ENCODE measurements at places on chromosomes 3 and 15.

DNA sequence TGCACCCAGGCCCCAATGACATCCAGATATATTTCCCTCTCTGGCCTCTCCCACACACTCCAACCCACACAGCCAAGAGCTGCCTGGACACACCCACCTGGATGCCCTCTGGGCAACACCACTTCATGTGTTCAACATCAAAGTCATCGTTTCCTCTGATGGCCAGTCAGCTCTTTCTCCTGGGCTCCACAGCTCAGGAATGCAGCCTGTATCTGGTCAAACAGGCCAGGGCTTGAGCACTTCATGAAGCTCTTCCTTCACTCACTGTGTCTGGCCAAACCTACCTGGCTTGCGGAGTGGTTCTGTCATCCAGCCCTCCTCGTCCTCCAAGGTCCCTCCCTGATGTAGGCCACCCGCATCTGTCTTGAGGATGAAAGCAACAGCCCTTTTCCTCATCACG is 35.8 kb upstream of the SLC6A11 start:
- no peak for DNase-seq

DNA sequence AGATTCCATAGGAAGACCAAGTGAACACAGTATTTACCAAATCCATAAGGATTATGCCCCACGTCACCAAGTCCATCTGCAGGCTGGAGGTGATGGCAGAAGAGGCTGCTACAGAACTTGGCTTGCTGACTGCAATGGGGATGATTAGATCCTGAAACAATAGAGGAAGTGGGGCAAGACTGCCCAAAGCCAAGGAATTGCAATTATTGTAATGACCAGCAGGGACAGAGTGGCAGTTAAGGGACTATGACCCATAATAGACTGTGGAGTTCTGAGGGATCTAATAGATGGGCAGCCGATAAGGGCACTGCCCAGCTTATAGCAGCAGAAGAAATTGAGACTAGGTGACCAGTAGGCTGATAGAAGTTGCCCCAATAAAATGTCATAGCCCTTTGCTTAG is 108.4 kb downstream of the MINAR1 start:
- DNase-seq = no peak

DNA sequence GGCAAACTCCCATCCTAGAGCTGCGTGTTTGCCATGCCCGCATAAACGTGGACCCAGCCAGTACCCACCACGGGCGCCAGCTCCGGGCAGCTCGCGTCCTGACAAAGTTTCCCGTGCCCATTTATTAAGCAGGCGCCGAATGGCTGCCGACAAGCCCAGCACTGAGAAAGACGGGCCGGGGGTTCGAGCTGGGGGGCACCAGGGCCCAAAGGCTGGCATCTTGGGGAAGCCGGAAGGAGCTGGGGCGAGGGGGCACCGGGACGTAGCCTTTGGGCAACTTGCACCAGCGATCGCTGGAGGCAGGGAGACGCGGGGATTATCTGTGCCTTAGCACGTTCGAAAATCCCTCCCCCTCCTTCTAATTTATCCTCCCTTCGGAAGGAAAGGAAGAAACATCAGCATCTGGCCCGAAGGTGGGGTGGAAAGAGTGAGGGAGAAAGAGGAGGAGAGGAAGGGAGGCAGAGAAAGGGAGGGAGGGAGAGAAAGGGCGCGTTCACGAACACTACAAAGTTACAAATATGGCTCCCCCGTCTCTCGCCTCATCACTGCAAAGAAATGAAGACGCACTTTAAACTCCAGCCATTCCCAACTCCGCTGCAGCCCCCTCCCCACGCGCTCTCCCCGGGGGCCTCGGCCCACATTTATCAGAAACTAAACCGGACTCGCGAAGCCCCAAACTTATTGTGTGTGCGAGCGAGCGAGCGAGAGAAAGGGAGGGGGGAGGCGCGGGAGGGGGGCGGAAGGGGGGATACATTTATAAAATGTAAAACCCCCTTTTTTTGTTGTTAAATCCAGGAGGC is 1.0 kb downstream of the ANP32A start:
- DNase-seq = peak; percentile 37

DNA sequence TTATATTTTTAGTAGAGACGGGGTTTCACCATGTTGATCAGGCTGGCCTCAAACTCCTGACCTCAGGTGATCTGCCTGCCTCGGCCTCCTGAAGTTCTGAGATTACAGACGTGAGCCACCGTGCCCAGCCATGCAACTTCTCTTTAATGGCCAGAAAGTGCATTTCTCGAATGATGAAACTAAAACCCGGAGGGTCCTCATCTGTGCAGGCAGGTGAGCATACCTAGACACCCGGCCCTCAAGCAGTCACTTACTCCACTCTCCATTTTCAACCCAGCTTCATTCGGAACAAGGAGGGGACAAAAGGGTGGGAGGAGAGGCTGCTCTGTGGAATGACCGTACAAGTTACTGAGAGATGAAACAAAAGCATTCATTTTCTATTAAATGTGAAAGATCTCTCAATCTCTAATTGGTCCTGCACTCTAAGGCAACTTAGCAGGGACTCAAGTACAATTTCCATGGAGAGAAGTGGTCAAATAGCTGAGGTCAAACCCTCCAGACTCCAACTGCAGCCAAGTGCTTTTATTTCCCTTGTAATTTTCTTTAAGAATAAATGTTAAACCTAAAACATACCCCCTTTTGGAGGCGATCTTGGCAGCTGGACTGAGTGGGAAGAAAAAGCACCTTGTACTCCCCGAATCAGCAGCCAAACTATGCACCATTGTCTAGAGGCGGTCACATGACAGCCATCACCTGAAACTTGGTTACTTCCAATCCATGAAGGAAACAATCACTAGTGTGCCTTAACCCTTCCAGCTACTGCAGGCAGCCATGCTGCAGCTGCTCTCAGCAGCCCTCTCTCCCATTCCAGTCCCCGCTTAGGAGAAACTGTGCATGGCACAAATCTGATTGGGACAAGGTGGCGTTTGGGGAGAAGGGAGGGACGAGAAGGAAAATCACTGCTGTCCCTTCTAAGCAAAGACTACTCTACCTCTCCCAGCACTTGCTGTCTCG is 62.2 kb downstream of the VGLL4 start:
- no peak for DNase-seq

- no peak for DNase-seq
Observed at GRCh38 chr3:100698736-100699135, 10.6 kb upstream of the TFG start.

DNA sequence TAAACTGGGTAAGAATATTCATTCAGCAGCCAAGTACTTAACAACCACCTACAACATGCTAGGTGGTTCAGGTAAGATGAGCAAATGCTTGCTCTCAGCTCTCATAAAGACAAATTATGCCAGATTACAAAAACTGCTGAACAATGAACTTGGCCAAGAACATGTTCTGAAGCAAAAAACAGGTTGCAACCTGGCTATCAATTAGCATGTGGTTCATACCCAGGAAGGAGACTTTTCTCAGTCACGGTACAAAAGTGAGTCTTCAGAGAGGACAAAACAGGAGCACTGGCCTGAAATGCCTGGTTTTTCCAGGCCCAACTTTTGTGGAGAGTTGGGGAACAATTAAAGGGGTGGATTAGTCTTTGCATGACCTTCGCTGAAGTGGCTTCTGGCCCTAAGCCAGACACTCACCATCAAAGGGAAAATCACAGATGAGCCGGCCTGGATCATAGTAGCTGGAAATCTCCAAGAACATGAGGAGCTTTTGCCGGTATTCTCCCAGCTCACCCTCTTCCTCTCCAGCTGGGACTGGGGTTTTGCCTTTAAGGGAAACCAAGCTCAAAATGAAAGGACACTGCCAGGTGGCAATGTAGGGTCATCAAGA is 7.6 kb upstream of the PLA2G4F start:
- DNase-seq = no peak

DNA sequence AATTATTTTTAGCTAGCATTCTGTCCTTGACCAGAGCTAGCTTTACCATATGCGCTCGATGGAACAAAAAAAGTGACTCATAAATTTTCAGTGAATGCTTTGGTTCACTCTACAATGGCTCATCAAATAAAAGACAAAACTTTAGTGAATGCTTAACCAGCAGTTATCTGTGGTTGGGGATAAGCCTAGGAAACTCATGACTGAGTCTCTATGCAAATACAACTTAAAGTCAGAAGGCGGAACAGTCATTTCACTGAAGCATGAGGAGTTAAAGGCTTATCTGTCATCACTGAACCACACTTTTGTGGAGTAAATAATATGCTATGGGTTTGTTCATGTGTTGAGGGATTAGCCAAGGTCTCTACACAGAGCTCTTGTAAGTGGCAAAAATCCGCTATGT is 308.4 kb downstream of the SQOR start:
- no peak for DNase-seq

Data from stimulated activated CD4-positive, alpha-beta T cell treated with anti-CD3 and anti-CD28 coated beads, Interleukin-12 subunit alpha, Interleukin-12 subunit beta, amount 100 ng/mL, for 4 hours (primary cell).